ENCODE measurements at places on chromosomes 13 and 19.

DNA sequence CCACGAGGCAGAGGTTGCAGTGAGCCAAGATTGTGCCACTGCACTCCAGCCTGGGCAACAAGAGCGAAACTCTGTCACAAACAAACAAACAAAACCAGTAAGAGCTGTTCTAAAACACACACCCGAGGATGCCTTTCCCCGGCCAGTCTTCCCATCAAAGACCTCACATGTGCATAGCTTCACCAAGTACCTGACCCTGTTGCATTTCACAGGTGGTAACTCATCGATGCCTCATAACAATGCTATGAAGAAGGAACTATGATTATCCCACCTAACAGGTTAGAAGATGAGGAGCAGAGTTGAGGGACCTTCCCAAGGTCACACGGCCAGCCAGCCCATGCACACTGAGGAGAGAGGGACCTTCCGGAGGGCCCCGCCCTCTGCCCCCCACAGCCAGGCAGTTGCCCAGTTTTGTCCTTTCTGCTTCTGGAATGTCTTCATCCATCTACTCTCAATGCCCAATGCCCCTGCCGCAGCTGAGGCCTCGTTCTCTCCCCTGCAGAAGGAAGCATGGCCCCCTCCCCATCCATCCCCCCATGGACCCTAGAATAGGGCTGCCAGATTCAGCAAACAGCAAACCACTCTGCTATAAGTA, 16.8 kb upstream of the LENG8 start:
- no peak for DNase-seq

DNA sequence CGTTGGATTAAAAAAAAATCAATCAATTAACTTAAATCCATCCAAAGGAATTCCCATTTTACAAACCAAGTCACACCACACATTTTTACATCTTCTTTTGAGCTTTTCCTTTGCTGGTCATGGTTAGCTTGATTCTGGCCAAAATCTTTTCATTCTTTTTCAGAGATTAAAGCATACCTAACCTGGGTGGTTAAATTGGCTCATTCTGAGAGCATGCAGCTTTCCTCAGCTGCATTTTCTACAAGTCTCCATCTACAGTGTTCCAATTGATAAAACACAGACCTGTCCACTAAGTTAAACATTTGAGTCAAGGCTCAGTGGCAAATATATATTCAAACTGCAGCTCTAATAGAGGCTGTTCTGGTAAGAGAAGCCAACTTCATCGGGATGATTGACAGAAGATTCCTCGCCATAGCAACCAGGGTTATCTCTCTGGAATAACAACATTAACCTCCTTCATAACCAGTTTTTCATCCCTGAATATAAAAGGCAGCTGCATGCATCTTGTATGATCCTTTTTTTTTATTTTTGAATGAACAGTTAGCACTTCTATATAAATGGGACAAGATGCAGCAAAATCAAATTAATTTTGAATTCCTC, 106.2 kb downstream of the DNAJC15 start:
- DNase-seq, result no peak

GRCh38 chr13:99542788-99543406, 41.6 kb downstream of the TM9SF2 start:
- no peak for DNase-seq

DNA sequence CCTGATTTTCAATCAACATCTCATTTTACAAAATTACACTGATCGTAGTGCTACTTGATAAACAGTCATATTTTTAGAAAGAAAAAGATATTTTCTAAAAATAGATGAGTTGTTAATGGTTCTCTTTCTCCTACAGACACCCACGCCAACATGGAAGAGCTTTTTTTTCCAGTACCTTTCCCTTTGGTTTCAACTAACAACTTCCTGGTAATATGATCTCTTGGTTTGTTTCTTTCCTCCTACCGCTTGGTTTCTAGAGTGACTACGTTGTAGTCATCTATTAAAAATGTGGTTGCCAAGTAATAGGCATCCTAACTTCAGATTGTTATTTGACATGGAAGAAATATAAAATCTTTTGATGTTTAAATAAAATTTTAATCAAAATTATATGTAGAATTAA, 189.0 kb downstream of the LACC1 start:
- DNase-seq, result no peak

- no peak for DNase-seq
These were observed 529.4 kb upstream of the HTR2A start for GRCh38 chr13:47426126-47426849.
